D341Med (cell line): ENCODE measurements at places on chromosomes 1 and 21.
A peak's percentile ranks its signal among the peaks of the same experiment; 100 is the strongest.

- no peak for DNase-seq
These were observed 422.4 kb downstream of the ADGRL2 start for GRCh38 chr1:82223091-82223490.

GRCh38 chr1:234745276-234745675 lies 135.3 kb upstream of the IRF2BP2 start:
- DNase-seq: no peak

GRCh38 chr21:14572204-14572780 lies 26.2 kb upstream of the SAMSN1 start:
- no peak for DNase-seq

- peak; percentile 86 for DNase-seq
These were observed at the start of gene SELENON for GRCh38 chr1:25799935-25800702. Gene SELENON, plus strand, starts transcription at chr1:25800193. Its CDS starts 38 bp downstream, at chr1:25800231.

- DNase-seq: no peak
These were observed 4.4 kb downstream of the CCN1 start for GRCh38 chr1:85584923-85585322.

GRCh38 chr1:241542199-241542907 lies 10.2 kb downstream of the KMO start:
- no peak for DNase-seq

DNA sequence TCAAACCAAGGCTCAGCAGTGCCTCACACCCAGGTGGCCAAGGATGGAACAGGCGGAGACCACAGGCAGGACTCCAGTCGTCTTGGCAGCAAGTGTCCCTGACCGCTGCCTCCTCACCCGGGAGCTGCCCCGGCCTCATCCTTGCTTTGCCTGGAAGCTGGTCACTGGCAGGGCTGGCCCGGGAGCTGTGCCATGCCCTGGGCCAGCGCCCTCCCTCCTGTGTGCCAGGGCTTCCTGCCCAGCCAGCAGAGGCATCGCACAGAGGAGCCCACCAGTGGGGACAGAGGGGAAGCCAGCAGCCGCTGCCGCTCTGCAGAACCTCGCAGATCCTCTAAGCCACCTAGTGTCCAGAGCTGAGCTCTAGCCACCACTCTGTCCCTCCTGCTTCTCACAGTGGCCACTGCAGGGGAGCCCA lies 7.8 kb downstream of the CASZ1 start:
- DNase-seq: no peak

DNA sequence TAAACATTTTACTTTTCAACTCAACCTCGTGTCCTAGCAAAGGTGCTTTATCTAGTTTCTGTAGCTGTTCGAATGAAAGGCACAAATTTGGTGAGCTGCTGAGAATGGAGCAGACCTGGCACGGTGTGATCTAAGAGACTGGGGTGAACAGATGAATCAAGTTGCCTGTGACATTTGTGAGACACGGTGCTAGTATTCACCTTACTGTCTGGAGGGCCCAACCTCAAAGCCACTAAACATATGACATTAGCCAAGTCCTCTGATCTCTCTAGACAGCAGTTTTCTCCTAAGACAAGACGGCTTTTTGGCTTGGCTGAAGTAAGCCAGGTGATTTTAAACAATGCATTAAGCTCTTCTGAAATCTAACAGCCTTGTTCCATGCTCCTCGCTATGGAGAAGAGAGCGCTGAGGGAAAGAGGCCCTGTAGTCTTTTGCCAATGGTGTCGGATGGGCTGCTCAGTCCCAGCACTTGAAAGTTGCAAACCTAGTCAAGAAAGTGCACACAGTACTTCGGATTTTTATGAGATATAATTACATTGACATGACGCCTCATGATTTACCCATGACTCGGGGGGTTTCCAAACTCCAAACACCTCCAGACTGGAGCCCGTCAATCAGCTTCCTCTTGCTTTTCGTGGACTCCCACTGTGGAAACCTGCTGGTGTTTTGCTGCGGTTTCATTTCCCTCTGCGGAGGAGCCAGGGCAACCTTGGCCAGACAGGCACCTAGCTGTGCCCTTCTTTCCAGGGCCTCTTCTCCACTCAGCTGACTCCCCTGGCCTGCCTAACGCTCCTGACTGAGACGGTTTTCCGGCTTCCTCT lies 794 bp upstream of the TOR3A start:
- DNase-seq: no peak

GRCh38 chr1:153506831-153507413 lies 28.9 kb downstream of the S100A6 start:
- DNase-seq: no peak

GRCh38 chr1:234148816-234149215 lies 224.4 kb upstream of the COA6 start:
- DNase-seq: no peak

- no peak for DNase-seq
These were observed 32.5 kb upstream of the ASPM start for GRCh38 chr1:197178998-197179397.

DNA sequence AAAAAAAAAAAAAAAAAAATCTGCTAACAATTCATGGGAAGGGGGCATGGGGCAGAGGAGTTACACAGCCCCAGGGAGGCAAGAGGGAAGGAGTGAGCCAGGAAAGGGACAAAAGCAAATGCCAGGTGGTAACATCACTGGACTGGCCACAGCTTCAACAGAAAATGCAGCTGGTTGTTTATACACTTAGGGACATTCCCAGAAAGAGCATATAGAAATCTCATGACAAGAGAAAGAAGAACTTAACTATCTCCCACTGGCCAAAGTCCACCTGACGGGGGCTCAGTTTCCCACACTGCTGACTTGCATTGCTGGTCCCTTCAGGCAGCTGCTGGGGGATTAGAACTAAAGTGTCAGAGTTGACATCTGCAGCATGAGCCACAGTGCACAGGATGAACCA lies 14.8 kb downstream of the IL12RB2 start:
- DNase-seq: no peak

GRCh38 chr1:33322109-33322508 lies 1.2 kb upstream of the A3GALT2 start:
- DNase-seq: peak; percentile 75

DNA sequence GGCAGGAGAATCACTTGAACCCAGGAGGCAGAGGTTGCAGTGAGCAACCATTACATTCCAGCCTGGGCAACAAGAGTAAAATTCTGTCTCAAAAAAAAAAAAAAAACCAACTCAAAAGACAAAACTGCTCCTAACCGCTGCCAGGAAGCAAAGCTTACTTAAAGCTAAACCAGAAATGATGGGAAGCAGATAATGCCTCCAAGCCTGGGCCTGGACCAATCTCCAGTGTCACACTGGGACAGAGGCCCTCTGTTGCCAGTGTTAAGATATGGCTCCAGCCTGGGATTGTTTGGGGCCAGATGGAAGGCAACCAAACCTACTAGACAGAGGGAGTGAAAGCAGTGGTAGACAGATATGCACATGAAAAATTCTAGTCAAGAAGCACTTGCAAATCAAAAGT lies 36.9 kb downstream of the NSL1 start:
- DNase-seq: peak; percentile 37

GRCh38 chr1:29223521-29223920 lies 7.2 kb downstream of the MECR start:
- no peak for DNase-seq

DNA sequence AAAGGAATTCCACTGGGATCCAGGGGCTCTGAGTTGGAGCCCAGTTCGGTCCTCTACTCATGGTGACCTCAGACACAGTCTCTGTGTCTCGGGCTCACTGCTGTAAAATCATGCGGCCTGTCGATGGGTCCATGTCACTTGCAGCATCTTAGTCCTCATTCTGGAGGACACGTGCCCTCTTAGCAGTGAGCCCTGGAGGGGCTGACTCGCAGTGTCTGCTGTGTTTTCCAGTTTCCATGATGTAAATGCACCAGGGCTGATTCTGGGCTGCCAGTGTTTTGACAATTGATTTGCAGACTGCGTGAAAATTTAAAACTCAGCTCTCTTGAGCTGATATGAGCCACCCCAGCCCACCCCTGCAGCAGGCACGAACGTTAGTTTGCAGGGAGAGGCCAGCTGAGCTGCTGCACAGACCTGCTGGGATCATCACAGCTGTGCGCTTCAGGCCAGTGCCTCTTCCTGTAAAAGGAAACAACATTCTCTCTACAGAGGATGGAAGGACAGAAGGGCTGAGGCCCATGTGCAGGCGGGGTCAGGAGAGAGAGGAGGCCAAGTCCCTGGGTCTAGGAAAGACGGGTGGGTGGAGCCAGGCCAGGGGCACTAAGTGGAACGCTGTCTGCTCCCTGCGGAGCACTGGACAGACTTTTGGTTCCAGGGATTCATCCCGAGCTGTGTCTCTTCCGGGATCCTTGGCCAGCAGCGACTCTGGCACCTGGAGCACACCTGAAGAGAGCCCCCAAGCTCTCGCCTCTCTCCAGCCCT lies 42.6 kb downstream of the RSPH1 start:
- DNase-seq: no peak

DNA sequence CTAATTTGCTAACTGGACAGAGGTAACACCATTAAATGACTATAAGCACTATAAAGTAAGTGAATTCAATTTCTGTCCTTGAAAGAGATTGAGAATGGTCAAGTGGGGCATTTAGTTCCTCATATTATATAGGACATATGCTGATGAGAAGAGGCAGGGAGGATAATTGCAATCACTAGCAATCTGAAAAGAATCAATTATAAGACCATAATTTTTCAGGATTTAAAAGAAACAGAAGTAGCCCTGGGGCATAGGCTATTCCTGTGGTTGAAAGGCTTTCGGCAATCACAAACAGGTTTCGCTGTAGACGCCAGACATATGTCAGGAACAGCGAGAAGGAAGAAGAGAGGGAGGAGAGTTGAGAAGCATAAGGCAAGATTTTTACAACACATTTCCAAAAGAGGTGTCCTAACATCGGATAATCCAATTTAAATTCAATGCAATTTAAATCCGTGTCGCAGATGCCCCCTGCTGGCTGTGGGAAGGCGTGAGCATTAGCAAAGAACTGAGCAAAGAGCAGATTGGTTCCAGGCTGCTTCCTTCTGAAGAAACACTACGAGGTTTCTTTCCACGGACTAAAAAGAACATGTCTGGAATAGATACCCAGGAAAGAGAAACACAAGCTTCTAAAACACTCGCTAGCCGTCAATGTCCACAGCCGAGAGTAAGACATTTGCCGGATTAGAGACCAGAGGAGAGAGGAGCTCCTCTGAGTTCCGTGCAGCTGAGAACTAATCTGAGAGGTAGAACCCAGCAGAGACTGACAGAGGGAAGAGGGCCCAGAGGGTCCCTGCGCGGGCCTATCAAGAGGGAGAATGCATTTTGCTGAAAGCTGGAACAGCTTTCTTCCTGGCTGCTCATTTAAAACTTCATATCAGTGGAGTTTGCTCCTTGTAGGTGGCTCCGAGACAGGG lies 27.9 kb downstream of the RGS5 start:
- peak; percentile 74 for DNase-seq

GRCh38 chr1:214557952-214558735 lies 6.7 kb upstream of the PTPN14 start:
- no peak for DNase-seq

- no peak for DNase-seq
These were observed 54.7 kb downstream of the ROR1 start for GRCh38 chr1:63828322-63829044.

GRCh38 chr1:110283677-110284076 lies 55.5 kb upstream of the RBM15 start:
- no peak for DNase-seq

DNA sequence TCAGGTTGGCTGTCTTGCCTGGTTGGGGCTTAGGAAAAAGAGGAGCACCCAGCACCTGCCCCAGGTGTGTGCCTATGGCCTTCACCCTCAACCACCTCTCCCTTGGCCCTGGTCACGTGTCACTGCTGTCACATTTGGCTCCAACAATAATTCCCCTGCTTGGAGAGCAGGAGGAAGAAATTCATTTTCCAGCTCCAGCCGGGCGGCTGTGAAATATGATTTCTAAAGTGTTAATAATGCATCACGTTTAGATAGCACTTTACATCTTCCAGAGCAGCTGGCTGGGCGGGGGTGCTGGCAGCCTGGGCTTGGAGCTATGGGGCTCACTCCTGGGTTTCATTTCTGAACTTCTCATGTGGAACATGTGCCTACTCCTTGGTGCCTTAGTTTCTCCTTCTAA lies 63.1 kb downstream of the KIRREL1 start:
- DNase-seq: no peak

DNA sequence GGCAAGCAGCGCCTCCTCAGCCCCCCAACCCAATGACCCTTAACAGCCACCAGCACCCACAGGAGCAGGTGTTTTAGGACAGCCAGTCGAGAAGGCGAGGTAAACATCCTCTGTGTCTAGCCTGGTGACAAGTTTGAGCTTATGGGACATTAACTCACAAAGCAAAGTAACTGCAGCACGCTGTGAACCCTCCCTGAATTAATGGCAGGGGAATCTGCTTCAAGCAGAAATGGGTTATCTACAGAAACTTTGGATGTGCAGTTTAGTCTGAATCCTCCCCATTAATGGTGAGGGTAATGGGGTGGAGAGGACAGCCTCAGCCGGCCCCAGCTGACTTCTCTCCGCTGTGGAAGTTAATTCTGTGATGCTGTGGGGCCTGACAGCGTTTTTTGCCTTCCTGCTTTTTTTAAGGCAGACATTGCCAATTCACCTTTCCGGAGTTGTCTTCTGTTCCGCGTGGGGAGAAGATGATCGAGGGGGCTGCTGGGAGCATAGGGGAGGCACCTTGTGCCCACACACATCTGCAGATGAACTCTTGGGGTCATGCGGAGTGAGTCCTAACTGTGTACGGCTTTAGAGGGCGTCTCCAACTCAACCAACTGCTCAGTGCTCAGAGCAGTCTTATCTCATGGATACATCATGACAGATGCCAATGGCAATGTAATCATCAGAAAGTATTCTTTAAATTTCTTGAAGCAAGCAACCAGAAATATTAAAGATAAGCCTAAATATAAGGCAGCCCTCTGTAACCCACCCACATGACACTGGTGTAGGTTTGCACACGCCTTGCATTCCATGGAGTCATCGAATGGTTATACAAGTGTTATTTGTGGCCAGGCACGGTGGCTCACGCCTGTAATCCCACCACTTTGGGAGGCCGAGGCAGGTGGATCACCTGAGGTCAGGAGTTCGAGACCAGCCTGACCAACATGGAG lies 41.0 kb downstream of the POFUT2 start:
- no peak for DNase-seq

- DNase-seq: no peak
These were observed 6.1 kb downstream of the NPL start for GRCh38 chr1:182795563-182796228.

DNA sequence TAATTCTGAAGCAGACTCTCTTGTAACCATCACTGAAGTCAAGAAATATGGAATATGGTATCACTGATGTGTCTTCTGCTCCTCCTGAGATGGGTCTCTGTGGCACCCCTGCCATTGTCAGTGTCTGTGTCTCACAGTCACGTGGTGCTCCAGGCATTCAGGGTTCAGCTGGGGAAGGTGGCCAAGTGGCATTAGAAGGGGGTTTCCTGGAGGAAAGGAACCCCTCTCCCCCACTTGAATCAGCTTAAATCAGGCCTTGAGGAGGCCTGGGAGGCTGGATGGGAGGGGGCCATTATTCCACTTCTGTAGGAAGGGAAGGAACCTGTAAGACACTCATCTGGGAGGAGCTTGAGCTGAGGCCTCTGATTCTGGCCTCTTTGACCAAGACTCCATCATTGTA lies 20.5 kb downstream of the CYP4B1 start:
- DNase-seq: peak; percentile 1

- no peak for DNase-seq
These were observed 122.3 kb downstream of the MACF1 start for GRCh38 chr1:39326836-39327235.
